ENCODE measurements at places on chromosomes 11 and 22.

DNA sequence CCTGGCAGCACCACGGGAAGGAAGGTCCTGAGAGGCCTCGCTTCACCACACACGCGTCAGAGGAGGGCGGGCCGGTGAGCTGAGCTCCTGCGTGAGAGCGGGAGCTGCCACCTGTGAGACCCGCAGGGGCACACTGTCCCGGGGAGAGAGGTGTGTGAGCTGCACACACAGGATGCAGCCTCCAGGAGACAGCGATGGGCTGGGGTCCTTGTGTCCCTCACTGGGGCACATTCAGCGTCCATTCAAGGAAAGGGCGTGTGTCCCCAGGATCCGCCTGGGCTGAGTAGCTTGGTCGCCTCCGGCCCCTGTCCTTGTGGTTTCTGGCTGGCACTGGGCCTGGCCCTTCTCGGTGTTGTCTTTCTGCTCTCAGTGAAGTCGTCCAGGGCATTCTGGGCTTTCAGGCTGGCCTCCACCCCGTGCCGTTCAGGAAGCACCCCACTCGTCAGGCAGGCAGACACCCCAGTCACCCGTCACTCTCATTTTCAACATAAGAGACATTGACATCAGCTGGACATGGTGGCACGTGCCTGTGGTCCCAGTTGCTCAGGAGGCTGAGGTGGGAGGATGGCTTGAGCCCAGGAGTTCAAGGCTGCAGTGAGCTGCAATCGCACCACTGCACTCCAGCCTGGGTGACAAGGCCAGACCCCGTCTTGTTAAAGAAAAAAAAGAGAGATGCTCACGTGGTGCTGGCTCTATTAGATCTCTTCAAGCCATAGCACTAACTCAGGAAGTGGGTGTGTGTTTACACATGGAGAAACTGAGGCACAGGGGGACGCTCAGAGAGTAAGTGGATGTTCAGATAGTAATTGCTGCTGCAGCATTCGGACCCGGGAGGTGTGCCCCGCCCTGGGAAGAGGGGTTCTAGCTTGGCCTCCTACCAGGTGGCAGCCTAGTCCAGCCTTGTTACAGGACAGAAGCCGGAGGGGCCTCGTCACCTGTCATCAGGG, 1081.6 kb downstream of the BRD1 start:
- no peak for DNase-seq

DNA sequence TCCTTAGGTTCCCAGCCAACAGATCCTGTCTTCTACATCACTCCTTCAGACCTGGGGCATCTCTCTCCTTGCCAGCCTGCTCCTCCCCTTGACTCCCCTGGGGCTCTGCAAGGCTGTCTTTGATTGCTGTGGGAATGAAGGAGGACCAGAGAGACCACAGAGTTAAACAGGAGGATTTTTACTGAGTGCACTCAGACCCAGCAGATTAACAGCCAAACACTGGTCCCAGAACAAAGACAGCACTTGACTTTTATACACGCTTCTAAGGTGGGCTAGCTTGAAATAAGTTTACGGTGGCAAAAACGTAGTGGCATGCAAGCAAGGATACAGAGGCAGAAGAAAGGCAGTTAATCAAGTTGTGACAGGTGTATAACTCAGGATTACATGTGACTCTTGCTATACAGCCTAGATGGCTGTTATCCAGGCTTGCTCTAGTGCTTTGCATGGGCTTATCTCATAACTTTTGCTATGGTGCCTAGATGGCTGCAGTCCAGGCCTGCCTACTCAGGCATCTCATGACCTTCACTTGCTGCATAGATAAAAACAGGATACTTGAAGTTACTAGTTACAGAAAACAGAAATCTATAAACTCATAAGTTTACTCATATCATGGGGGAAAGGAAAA, 22.0 kb upstream of the GLYATL1 start:
- DNase-seq = no peak

DNA sequence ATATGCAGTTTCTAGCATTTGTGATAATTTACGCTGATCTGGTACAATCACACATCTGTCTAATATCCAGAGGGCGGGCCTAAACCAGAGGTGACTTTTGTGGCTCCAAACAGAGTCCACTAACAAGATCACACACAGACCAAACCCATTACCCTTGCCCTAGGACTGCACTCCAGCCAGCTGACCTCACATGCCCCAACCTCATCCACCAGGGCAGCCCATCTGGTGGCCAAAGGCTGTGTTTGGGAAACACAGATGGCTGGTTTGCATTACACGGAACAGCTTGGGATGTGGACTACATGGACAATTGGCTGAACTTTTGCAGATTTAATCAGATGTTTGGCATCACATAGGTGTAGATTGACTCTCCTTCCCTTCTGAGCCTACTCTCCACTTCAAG, 228.2 kb downstream of the GRIK4 start:
- no peak for DNase-seq

- DNase-seq = no peak
These were observed 65.1 kb downstream of the C11orf65 start for GRCh38 chr11:108402241-108402640.

DNA sequence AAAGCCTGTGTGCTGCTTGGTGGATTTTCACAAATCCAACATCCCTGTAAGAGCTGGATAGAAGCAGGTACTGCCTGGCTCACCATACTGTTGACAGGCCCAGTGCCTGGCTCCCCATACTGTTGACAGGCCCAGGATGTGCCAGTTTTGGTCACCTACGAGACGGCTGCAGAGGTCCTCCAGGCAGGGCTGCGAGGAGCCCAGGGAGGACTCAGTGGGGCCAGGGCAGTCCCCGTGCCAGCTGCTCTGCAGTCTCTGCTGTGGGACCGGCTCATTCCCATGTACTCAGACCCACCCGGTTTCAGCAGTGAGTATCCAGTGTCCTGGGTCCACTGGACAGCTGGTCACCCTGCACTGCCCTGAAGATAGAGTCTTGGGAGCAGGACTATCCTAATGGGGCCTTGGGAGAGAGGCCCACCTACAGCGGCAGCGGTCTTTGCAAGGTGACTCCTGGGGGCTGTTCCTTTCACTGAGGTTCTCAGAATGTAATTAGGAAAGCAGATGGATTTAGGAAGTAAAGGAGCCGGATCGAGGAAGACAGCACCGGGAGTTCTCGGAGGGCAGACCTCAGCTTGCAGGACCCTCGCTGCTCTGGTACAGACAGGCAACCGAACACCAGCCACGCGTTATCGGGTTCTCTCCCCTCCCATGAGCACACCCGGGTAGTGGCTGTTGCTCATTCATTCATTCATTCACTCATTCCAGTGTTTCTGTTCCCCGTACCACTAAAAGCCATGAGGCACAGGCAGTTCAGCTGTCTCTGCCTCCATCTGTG, 106.1 kb downstream of the CTTN start:
- DNase-seq = no peak

DNA sequence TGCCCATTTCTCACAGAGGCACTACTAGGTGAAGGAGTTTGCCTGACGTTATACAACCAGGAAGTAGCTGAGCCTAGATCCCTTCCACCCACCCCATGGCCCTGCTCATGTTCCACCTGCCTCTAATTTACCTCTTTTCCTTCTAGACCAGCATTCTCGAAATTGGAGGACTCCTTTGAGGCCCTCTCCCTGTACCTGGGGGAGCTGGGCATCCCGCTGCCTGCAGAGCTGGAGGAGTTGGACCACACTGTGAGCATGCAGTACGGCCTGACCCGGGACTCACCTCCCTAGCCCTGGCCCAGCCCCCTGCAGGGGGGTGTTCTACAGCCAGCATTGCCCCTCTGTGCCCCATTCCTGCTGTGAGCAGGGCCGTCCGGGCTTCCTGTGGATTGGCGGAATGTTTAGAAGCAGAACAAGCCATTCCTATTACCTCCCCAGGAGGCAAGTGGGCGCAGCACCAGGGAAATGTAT, 14.1 kb downstream of the PIK3IP1 start:
- DNase-seq = no peak

DNA sequence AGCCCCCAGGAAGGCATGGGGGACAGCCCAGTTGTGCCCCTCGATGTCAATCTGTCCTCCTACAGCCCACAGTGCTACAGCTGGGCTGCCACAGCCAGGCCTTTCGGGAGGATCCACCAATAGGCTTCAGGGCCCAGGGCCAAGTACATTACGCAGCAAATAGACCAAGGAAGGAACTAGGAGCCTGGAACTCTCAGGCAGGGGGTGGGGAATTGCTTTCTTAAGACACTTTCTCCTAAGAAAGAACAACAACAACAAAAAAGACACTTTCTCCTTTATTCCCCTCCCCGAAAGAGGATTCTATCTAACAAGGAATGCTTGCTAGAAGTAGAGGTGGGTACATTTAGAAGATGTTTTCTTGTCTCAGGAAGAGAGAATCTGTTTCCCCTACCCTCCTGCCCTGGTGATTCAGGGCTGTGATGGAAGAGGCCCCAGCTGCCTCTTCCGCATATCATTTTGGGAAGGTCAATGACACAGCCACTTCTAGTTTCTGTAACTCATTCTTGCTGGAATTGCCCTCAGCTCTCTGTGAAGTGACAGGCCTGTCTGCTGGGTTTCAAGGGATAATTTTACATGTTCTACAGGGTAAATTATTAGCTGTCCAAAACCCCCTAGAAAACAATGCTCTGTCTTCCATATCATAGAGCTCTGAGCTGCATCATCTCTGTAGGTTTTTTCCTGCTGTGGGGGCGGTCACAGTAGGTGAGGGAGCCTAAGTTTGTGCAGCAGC, 6.0 kb upstream of the MALAT1 start:
- no peak for DNase-seq

- DNase-seq = no peak
These were observed 454.4 kb downstream of the BRD1 start for GRCh38 chr22:49373289-49373666.

- no peak for DNase-seq
These were observed 123.3 kb upstream of the RCN1 start for GRCh38 chr11:31967404-31968130.

DNA sequence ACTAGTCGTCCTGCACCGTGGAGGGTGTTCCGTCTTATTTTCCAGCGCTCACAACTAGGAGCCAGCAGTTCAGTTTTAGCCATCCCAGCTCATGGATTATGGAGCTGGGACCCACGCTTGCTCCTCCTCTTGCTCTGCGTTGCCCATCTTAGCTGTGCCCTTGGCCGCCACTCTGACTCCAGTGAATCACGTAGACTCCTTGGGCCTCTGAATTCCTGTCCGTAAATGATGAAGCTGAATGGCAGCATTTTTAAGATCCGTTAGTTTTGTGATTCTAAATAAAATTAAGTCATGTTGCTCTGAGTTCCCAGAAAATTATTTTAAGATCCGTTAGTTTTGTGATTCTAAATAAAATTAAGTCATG, 23.8 kb downstream of the BCR start:
- DNase-seq = no peak

DNA sequence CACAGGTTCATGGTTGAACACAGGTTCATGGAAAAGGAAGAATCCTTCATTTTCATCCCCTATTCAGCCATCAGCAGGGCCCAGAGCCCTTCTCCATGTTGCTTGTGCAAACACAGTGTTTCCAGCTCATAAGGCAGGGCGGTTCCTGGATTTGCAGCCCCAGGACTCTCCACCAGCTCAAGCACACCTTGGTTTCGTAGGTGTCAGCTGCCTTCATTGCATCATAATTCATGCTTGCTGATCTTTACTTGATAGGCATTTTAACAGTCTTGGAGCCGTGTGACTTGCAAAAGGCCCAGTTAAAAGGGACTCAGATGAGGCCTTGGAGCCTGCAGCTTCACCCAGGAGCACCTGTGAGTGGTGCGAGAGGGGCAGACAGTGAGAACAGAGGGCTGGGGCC, 318.1 kb upstream of the B3GAT1 start:
- no peak for DNase-seq

DNA sequence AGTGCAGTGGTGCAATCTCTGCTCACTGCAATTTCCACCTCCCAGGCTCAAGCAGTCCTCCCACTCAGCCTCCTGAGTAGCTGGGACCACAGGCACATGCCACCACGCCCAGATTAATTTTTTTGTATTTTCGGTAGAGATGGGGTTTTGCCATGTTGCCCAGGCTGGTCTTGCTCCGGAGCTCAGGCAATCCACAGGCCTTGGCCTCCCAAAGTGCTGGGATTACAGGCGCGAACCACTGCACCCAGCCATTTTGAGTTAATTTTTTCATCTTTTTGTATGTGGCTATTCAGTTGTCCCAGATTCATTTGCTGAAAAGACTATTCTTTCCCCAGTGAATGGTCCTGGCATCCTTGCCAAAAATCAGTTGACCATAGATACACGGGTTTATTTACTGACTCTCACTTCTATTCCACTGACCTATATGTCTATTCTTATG, 63.6 kb downstream of the MAPK1 start:
- DNase-seq = no peak

- DNase-seq = no peak
These were observed 11.3 kb downstream of the TMEM216 start for GRCh38 chr11:61403658-61404057.

DNA sequence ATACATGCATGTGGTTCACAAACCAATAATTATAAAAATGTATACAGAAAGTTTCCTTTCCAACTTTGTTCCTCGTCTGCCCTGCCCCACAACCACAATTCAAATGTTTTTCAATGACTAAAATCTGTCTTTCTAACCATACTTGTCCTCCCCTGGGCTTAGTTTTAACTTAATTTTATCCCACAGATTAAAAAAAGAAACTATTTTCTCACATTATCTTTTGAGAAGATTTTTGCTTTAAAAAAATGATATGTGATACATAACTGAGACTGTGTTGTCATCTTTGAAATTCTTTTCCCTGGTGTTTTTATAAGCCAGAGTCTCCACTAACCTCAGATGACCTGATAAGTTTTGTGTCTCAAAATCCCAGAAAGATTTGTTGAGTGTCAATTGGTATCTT, 79.0 kb downstream of the FDX1 start:
- no peak for DNase-seq

DNA sequence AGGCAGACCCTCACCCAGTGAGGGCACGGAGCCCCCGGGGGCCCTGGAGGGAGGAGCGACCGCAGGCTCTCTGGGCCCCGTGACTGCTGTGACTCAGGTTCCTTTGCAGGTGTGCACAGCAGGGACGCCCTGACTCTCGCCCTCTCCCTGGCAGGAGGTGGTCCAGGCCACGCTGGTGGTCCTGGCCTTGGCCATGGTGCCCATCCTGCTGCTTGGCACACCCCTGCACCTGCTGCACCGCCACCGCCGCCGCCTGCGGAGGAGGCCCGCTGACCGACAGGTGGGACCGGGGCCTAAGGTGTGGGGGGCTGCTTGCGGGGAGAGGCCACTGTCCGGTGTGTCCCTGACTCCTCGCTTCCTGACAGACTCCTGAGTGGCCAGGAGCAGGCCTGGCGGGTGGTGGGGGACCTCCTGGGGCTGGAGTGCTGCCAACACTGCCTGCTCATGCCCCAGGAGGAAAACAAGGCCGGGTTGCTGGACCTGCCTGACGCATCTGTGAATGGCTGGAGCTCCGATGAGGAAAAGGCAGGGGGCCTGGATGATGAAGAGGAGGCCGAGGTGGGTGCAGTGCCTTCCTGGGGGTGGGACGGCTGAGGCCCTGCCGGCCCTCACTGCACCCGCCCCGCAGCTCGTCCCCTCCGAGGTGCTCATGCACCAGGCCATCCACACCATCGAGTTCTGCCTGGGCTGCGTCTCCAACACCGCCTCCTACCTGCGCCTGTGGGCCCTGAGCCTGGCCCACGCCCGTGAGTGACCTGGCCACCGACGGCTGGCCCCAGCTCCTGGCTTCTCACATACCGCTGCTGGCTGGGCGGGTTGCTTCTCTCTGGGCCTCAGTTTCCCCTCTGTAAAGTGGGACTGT, 10.9 kb downstream of the TCIRG1 start:
- DNase-seq = no peak

GRCh38 chr11:126181939-126182730, 29.3 kb downstream of the RPUSD4 start:
- no peak for DNase-seq

GRCh38 chr11:95584180-95584579, 205.4 kb downstream of the FAM76B start:
- no peak for DNase-seq
